ENCODE measurements at places on chromosomes 12 and 14. TPM values are rescaled to one million over a fixed set of nuclear protein-coding genes. Genes with fewer than 3 reads are reported as not detected.

CLEC1B gene
- not detected for total RNA-seq

DNA sequence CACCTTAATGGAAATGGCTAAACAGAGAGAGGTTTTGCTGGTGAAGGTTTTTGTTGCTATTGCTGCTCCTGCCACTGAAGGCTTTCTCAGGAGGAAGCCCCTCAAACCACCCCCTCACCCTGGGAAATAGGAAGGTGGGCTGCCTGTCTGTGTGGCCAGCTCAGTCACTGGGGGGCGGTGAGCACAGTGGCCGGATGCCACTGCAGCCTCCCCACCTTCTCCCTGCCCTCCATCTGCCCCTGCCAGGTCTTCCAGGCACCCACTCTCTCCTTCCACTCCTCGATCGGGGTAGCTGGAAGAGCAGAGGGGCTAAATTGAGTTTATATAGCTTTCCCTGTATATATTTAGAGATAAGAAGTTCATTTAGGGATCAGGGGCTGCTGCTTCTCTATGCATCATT lies 80.8 kb downstream of the PAPOLA start:
- H3K4me3 ChIP-seq, result no peak overlapping the region
- H3K27me3 ChIP-seq, result no peaks in the 10 kb centered on the region
- no peaks in the 10 kb centered on the region for H3K4me1 ChIP-seq
- DNase-seq, result no peak
- no peak overlapping the region for H3K27ac ChIP-seq

PLBD1 gene
- not detected for total RNA-seq

GRCh38 chr12:128338386-128339125 lies 71.6 kb downstream of the TMEM132C start:
- DNase-seq, result no peak
- no peak overlapping the region for H3K4me3 ChIP-seq
- H3K4me1 ChIP-seq, result no peaks in the 10 kb centered on the region
- no peaks in the 10 kb centered on the region for H3K27me3 ChIP-seq

NACA gene
- total RNA-seq, result 2,266 TPM

- H3K4me3 ChIP-seq, result no peak overlapping the region
- no peak overlapping the region for H3K27ac ChIP-seq
- H3K27me3 ChIP-seq, result no peaks in the 10 kb centered on the region
- no peaks in the 10 kb centered on the region for H3K4me1 ChIP-seq
Measured at GRCh38 chr12:131035245-131035681, 81.6 kb downstream of the ADGRD1 start.

DNA sequence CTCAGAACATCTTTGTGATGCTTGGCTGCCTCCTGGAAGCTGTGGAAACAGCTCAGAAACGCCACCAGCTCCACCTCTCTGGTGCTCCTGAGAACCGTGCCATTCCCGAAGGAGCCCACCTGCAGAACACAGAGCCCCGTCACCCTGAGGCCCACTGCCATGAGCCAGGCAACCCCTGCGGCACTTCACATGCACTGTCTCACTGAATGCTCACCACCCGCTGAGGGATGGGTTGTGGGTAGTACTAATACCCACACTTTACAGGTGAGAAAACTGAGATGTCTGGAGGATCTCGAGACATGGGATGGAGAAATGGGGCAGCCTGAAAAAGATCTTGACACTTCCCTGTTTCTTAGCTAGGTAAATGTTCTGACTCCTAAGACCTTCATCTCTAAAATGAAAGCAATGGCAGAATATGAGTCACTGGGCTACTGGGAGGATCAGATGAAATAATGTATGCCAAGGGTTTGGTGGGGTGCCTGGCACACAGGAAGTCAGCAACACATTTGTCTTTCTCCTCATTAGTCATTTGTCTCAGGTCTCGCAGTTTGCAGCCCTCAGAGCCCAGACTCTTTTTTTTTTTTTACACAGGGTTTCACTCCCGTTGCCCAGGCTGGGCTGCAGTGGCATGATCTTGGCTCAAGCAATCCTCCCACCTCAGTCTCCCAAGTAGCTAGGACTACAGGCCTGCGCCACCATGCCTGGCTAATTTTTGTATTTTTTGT lies 5.3 kb downstream of the OASL start:
- no peaks in the 10 kb centered on the region for H3K36me3 ChIP-seq
- no peak for DNase-seq
- H3K4me1 ChIP-seq, result peaks cover 10% of the 10 kb centered on the region
- H3K27ac ChIP-seq, result no peak overlapping the region

OAS2 gene
- not detected for total RNA-seq

- H3K27ac ChIP-seq, result no peak overlapping the region
Measured at GRCh38 chr12:104727726-104728465, 230.2 kb downstream of the SLC41A2 start.

SOX5 gene
- total RNA-seq, result 13.7 TPM

DNA sequence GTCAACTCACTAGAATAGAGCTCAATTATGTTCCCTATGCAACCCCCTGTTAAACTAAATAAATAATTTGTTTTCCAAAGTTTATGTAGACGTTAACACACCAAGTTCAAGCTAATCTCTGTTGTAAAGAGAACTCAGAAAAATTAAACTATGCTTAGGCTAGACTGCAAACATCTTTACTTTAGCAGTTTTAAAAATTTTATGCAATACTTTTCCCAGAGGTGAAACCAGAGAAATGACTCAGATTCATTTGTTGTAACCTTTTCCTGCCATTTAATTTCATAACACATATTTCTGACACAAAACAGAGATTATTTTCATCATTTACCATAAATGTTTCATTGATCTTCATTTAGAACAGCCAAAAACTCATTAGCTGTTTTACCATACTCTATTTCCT lies 27.4 kb downstream of the ABCC9 start:
- no peak overlapping the region for H3K4me3 ChIP-seq
- H3K4me1 ChIP-seq, result no peaks in the 10 kb centered on the region
- DNase-seq, result no peak
- no peak overlapping the region for H3K27ac ChIP-seq
- no peaks in the 10 kb centered on the region for H3K36me3 ChIP-seq

DNA sequence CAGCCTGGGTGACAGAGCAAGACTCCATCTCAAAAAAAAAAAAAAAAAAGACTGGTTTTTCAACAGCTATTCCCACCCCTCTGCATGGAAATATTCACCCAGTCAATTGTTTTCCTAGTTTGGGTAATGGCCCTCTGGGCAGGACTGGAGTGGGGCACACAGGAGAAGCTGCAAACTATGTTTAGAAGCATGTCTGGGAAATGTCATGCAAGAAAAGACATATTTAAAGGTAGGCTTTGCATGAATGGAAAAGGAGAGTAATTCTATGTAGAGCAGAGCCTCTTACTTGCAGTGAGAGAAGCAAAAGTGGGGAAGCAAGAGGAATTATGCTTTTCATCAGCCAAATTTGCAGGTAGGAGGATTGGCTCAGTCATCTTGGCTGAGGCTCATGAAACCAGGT lies 276.5 kb upstream of the PLEKHG7 start:
- DNase-seq, result no peak
- H3K36me3 ChIP-seq, result no peaks in the 10 kb centered on the region
- H3K4me1 ChIP-seq, result no peaks in the 10 kb centered on the region

Data from SJCRH30 (cell line).